ENCODE measurements at places on chromosomes 4 and X. TPM values are rescaled to one million over a fixed set of nuclear protein-coding genes. Genes with fewer than 3 reads are reported as not detected.

USP51 gene
- total RNA-seq: 1.1 TPM

- no peak for DNase-seq
These were observed 43.0 kb downstream of the BANK1 start for GRCh38 chr4:101833480-101833879.

PTCHD1 gene
- total RNA-seq: not detected

FAM9C gene
- total RNA-seq: not detected

DNA sequence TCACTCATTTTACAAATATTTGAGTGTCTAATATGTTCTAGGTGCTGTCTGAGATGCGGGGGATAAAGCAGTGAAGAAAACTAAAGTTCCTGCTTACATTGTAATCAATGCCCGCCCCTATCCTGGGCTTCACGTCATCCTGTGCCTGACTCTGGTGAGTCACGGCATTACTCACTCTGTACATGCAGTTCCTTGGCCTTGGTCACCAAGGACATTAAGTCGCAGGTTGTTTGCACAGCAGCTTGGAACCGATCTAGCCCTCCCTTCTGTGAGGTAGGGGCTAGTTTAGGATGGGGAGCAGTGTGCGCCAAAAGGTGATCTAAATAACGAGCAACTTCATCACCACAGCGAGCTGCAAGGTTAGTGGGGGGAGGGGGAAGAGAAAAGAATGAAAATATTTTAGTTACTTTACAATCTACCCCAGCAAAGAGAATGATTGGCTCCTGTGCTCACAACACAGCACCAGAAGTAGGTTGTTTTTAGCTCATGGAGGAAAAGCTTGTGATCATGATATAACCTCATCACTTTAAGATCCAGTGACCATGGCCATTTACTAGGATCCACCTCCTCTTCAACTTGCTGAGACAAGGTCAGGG, 48.0 kb upstream of the HDAC8 start:
- DNase-seq: peak; percentile 89

GRCh38 chr4:83779103-83780052, 243.5 kb downstream of the GPAT3 start:
- DNase-seq: no peak

DNA sequence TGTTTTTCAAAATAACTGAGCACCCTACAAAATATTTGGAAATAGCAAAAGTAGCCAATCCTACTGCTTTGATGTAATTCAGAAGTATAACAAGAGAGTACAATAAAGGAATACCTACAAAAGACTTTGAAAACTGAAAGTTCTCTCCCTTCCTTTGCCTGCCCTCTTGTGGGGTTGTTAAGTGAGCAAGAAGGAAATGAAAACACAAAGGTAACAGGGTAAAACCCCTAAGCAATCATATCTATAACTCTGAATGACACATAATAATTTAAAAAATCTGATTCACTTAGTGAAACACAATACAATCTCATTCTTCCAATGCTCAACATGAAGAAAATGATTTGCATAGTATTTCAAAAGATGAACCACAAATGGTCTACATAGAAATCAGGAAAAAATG, 98.2 kb downstream of the FRYL start:
- DNase-seq: peak; percentile 52

GRCh38 chr4:60201052-60201673, 999.0 kb upstream of the ADGRL3 start:
- peak; percentile 28 for DNase-seq

GRCh38 chr4:99615170-99615820, 40.7 kb downstream of the MTTP start:
- no peak for DNase-seq

GRCh38 chrX:124332481-124333424, at the start of gene TEX13D:
Gene TEX13D, plus strand, starts transcription at chrX:124332660. Its CDS starts 258 bp downstream, at chrX:124332918.
- no peak for DNase-seq

- DNase-seq: peak; percentile 49
These were observed 237.8 kb upstream of the PGRMC2 start for GRCh38 chr4:128525387-128525786.

FGFRL1 gene
- 49.3 TPM for total RNA-seq

GRCh38 chrX:72205706-72206105, 24.1 kb downstream of the PIN4 start:
- DNase-seq: no peak
